ENCODE measurements at places on chromosomes 6 and 20. TPM values are rescaled to one million over a fixed set of nuclear protein-coding genes. Genes with fewer than 3 reads are reported as not detected.

PRDM13 gene
- not detected for total RNA-seq

SPACA1 gene
- total RNA-seq = not detected

SLC22A7 gene
- not detected for total RNA-seq

ADGRF5 gene
- total RNA-seq = 0.26 TPM

BLOC1S5 gene
- 19.3 TPM for total RNA-seq

SYCP2 gene
- 0.51 TPM for total RNA-seq

All from fibroblast of lung (primary cell).